ENCODE measurements at places on chromosomes 16 and 17. TPM values are rescaled to one million over a fixed set of nuclear protein-coding genes. Genes with fewer than 3 reads are reported as not detected.

Gene C16orf46
- total RNA-seq: not detected

Gene TMIGD1
- total RNA-seq: not detected

Gene CCNF
- 4.2 TPM for total RNA-seq

Gene CCL16
- not detected for total RNA-seq

Gene CA5A
- total RNA-seq: not detected

Gene GPRC5C
- 7.9 TPM for total RNA-seq

Gene SSTR5
- not detected for total RNA-seq

Gene DHX58
- total RNA-seq: 13.2 TPM

Gene LDHD
- total RNA-seq: 4.2 TPM
